ENCODE measurements at places on chromosomes 5 and 9. TPM values are rescaled to one million over a fixed set of nuclear protein-coding genes. Genes with fewer than 3 reads are reported as not detected.

The STXBP1 gene
- total RNA-seq, result 69.0 TPM

The ANKRD55 gene
- 0.32 TPM for total RNA-seq

- DNase-seq, result no peak
Observed at GRCh38 chr9:104075801-104076753, 18.0 kb upstream of the SMC2 start.

GRCh38 chr5:93154535-93154934 lies 426.5 kb downstream of the NR2F1-AS1 start:
- no peak for DNase-seq
